ENCODE measurements at places on chromosomes 3 and 15.

GRCh38 chr3:12978682-12979081 is 94.5 kb downstream of the IQSEC1 start:
- no peak for DNase-seq

DNA sequence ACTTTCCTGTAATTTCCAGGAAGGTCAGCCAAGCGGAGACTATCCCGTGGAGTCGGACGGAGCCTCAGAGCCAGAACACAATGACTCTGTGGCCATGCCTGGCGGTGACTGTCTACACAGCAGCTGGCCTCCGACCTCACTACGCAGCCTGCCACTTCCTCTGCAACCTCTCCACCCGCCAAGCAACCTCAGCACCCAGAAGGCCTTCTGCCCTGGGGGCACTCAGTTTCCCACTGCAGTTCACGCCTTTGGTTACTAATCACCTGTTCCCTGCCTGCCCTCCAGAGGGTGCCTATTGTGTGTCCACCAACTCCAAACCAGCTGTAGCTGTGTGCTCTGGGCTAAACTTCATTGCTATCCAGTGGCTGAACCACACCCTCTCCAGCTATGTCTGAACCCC is 44.0 kb downstream of the TM2D3 start:
- DNase-seq, result no peak

GRCh38 chr3:150751781-150752263 is 11.1 kb downstream of the SIAH2 start:
- no peak for DNase-seq

DNA sequence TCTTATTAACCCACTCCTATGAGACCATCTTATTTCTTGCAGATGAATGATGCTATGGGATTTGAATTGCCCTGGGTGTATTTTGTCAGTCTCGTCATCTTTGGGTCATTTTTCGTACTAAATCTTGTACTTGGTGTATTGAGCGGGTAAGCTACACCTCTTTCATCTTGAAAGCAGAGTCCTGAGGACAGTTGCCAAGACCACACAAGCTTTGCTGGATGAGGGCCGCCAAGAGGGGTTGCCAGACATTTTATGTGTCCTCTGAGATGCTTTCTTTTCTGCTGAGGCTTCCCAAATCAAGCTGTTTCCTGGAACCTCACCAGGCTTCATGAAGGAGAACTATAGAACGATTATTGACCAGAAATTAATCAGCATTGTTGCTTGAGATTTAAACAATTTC is 173.2 kb downstream of the CHDH start:
- DNase-seq, result no peak

DNA sequence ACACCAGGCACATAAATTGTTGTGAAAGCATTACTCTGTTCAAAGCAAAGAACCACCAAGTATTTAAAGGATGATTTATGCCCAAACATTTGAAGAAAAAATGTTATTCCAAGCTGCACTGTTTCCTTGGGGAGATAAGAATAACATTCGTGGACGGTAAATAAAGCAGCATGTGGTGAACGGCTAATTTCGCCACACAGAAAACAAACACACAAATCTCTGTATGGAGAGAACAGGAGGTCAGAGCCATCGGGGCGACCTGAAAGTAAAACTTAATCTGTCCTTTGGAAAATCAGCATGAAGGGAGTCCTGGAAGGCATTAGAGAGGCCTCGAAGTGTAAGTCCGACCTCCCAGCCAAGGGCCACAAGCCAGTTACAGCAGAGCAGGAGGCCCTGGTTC is 27.1 kb upstream of the GABRG3 start:
- DNase-seq, result no peak

GRCh38 chr3:103052236-103052830 is 617.5 kb downstream of the ZPLD1 start:
- DNase-seq, result no peak

Data from stimulated activated CD8-positive, alpha-beta memory T cell treated with anti-CD3 and anti-CD28 coated beads, Interleukin-7, amount 100 ng/mL, for 1 hour (primary cell).